ENCODE measurements at places on chromosomes 12 and 14.

- DNase-seq: no peak
These were observed at the start of gene NAV3 for GRCh38 chr12:77830583-77831351. Gene NAV3, plus strand, starts transcription at chr12:77830894. Its CDS starts 568 bp downstream, at chr12:77831462.

GRCh38 chr12:90275088-90275487 is 566.5 kb upstream of the ATP2B1 start:
- DNase-seq: no peak

DNA sequence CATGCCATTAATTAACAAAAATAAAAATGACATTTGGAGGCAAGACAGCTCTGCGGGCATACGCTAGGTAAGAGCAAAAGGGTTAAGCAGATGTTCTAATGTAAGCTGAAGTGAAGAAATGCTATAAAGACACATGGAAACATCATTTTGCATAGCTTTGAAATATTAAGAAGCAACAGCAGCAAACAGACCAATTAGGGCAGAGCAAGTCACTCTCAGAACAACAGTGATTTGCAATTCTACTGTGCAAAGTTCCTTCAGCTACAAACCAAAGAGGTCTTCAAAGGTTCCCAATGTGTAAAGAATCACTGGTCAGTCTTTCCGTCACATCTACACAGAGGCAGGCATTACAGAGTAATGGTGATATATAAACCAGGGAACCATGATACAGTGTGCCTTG is 68.2 kb downstream of the PAPLN start:
- no peak for DNase-seq

DNA sequence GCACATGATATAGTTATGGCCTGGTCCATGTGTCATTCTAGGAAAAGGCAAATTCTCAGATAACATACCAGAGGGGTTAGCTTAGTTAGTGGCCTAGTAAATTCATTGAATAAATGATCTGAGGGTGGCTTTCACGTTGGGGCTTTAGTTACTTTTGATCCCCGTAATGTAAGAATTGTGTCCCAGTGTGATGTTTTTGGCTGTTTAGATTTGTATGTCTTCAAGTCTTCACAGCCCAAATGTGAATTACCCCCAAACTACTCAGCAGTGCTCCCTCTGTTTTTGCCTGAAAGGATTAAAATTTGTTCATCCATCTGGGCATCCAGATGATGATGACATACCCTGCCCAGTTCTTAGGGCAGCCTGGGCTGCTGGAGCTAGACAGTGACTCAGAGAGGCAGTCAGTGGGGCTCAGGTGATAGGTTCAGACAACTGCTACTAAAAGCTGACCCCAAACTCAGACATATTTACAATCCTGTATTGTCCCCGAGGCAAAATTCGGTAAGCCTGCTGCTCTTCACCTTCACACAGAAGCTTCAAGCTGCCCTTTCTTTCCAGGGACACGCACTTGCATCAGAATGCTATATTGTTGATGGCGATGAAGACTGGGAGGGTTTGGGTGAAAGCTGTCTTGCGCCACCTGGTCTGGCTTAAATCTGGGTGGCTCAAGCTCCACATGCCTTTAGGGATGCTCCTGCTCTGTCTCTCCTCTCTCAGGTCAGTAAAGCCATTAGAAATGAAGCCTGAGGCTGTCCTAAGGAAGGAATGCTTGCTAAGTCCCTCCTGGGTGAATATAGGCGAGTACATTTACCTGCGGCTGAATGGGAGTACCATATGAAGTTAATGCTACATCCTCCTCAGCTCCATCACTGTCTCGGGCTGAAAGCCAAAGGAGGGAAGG is 10.3 kb downstream of the GPRC5D start:
- DNase-seq: no peak

GRCh38 chr14:31180299-31181051 is 27.1 kb downstream of the HECTD1 start:
- no peak for DNase-seq

DNA sequence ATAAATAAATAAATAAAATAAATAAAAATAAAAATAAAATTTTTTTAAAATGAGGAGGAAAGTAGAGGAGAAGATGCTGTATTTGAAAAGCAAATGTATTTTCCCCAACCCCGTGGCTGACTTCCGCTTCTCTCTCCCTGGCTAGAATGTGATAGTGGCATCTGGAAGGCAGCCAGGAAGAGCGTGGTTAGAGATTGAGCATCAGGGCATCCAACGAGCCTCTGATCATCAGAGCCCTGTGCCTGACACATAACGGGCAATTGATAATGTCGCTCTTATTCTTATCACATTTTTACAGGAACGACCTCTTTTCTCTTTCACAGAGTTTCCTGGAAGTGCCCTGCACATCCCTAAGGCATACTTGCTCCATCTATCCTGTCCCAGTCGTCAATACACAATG is 496.9 kb upstream of the TMEM132C start:
- DNase-seq: no peak

DNA sequence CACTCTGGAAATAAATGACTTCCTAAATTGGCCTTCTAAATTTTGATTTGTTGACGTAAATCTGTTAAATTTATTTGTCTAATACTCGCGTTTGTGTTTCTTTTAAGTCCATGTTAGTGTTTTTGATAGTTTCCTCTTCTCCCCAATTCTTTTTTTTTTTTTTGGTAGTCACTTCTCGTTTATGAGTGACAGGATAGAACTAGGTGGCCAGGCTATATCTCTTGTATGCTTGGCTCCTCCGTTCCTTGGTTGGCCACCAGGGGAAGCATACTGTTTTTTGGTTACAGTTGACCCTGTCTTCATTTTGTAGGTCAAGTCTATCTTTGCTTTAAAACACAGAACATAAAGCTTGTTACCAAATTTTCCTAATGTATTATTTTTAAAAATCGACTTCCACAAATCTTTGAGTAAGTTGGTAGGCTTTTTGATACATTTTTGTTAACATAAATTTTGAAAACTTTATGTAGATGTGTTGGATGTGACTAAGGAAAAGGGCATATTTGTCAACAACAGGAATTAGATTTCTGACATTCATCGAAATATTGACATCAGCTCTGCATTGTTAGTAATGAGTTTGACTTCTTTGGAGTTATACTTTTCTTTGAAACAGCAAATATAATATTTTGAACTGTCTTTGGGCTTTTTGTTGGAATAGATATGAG is 2.2 kb downstream of the RCOR1 start:
- peak; percentile 45 for DNase-seq

DNA sequence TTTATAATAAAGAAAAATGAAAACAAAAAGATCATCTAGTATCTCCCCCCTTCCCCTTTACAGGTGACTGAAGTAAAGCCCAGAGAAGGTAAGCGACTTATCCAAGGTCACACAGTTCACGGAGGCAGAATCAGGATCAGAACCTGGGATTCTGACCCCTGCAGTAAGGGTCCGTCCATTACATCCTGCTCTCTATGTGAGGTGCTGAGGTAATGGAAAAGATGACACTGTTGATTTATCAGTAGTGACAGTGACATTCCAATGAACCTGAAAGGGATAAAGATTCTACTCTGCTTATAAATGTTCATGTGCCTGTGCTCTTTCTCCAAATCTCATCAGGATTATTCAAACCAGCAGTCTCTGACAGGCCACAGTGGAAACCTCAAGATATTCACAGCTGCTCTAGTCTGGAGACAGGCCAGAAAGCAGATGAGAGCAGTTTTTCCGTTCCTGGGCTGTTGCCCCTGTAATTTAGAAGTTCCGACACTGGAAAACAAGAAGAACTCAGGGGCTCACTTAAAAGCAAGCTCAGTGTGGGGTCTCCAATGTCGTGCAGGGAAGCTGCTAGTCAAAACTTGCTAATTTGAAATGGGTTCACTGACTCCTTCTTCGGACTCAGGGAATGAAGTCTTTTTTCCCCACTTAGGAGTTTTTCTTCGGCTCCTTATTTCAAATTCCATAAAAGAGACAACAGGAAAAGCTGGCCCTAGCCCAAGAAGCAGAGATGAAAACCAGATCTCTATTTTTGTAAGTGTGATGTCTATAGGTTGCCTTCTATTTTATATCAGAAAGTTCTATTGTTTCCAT is 131.8 kb upstream of the EEA1 start:
- DNase-seq: peak; percentile 28

DNA sequence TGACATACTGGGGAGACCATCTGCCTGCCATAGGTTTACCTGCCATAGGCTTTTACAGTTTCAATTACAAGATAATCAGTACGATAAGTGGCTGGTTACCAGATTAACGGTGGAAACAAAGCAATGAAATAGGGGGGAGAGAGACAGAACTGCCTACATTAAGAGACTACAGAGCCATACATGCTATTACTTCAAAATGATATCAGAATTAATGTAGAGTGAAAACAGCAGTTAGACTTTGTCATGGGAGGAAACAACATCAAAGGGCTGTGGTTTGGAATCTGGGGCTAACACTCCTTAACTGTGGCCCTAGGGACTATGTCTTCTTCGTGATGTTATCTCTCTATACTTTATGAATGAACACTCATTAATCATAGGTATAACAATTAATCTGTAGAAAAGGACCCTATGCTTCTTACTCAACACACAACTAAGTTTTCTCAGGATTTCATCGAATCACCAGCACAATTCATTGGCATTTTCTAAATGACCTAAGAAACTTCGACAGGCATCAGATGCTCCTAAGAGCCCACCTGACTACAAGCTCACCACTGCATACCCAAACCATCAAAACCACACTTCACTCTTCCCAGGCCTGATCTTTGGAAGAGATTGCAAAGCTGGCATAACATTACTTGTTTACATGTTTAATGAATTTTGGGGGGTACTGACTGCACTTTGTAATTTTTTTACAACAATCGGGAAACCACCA is 475.6 kb upstream of the SOX5 start:
- no peak for DNase-seq

Data from stromal cell of bone marrow (primary cell).